Activated naive CD4-positive, alpha-beta T cell treated with anti-CD3 and anti-CD28 coated beads, Interleukin-2, amount 50 U/mL, for 16 hours (primary cell): ENCODE measurements at places on chromosomes 3 and 15.

GRCh38 chr3:98246142-98246541 lies 17.9 kb upstream of the OR5H6 start:
- DNase-seq: no peak

DNA sequence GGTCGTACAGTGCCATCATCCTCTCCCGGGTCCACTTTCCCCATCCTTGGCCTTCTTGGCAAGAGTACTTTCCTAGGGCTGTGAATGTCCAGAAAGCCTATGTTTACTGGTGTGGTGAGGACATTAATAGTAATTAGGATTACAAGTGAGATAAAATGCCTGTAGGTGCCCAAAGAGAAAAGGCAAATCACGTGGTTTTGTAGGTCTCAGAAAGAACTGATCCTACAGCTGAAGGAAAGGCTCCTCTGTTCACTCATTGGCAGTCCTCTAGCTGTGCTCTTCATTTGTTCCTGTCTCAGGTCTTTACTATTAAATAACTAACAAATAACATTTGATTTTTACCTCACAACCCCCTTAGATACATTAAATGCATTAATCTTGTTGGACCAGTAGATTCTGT lies 220.1 kb upstream of the CBLB start:
- no peak for DNase-seq

DNA sequence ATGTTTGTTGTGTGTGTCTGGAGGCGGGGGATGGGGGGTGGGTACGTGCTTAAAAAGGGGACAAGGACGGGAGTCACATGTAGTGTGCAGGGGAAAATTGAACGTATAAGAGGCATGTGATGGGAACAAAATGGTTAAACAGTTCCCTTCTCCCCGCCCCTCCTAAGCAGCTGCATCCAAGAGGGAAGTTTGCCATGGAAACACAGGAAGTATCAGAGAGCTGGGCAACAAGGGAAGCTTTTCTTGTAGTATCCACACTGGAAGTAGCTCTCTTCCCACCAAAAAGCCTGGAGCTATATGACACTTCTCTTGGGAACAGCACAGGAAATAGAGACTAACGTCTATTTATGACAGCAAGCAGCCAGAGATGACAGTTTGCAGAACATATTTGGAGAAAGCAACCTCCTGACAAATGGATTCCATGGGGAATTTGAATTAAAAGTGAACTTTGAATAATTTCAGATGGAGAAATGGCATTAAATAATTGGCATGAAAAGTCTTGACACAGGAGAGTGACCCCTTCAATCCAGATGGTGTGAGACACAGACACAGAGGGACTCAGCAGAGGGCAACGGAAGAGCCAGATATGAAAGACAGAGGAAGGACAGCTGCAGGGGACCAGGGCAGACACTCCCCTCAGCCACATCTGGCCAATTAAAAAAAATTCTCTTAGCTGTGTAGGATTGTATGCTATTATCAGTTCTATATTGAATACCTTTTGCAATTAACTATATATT lies 294.2 kb upstream of the TBL1XR1 start:
- no peak for DNase-seq

- DNase-seq: no peak
Measured at GRCh38 chr15:101145362-101145761, 106.5 kb downstream of the CHSY1 start.

DNA sequence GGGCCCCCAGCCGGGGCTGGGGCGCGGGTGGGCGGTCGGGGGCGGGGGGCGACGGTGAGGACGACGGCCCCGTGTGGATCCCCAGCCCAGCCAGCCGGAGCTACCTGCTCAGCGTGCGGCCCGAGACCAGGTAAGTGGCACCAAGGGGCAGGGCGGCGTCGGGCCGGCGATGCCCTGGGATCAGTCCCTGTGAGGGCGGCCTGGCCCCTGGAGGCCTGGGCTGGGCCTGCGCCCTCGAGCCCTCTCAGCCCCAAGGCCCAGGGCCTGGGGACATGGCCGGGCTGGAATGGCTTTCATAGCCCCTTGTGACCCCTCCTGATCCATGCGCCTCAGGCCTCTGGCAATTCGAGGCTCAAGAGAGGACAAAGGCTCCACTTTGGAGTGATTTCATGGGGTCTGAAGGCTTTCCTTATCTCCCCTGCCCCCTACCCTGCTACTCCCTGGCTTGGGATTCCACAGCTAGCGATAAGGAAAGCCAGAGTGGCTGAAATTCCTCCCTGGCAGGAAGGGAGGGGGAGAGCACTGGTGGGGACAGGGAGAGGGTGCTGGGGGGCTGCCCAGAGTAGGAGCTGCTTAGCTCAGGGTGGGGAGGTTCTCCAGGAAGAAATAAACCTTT lies 418 bp downstream of the ALPK3 start:
- no peak for DNase-seq

GRCh38 chr3:111936967-111937366 lies 41.9 kb upstream of the ABHD10 start:
- DNase-seq: no peak
